Renal cortex interstitium (tissue), 15 donors: ENCODE measurements at places on chromosomes 6 and 20.

GRCh38 chr6:163741342-163741741, 326.8 kb downstream of the QKI start:
- DNase-seq = no peak

DNA sequence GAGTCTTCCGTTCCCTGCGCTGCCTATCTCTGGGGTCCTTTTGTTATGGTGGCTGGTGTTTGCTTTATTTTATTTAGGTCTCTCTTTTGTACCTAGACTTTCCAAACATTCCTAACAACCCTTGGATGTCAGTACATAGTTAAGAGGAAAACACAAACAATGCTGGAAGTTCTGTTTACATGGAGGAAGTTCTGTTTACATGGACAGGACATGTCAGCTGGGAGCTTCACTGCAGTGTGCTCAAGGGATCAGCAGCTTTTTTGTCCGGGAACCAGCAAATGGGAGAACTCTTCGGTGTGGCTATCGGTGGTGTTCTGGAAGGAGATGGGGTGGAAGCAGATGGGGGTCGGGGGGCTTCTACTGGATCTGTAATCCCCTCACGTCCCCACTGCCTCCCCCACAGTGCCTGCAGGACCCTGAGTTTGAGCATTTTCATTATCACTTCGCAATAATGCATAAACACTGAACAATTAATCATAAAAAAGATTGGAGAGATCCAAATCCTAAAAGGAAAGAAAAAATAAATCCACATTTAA, 2.7 kb downstream of the SERPINB6 start:
- no peak for DNase-seq

DNA sequence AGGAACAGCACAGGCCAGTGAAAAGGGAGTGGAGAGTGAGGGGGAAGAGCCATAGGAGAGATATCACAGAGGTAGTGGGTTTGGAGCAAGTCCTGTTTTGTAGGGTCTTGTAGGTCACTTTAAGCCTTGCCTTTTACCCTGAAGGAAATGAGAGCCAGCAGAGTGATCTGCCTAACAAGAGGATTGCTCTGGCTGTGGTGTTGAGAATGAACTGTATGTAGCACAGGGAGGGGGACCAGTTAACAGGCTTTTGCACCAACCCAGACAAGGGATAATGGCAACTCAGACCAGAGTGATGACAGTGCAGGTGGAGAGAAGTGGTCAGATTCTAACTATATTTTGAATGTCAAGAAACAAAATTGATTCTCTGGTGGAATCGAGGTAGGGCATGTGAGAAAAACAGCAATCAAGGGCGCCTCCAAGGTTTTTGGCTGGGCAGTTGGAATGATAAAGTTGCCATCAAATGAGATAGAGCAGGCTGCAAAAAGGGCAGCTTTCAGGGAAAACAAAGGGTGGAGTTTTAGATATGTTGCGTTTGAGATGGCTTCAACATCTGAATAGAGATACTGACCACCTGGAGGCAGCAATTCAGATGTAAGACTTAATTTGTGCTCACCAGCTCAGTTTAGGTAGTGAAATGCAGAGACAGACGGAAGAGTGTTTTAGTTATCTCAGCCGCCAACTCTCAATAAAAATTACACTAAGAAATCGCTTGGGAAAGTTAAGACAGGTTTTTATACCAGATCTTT, 134.4 kb upstream of the BTBD3 start:
- DNase-seq = no peak

GRCh38 chr6:54327631-54328030, 19.4 kb downstream of the TINAG start:
- no peak for DNase-seq

- no peak for DNase-seq
These were observed 154.5 kb downstream of the MYLK4 start for GRCh38 chr6:2596222-2596621.

DNA sequence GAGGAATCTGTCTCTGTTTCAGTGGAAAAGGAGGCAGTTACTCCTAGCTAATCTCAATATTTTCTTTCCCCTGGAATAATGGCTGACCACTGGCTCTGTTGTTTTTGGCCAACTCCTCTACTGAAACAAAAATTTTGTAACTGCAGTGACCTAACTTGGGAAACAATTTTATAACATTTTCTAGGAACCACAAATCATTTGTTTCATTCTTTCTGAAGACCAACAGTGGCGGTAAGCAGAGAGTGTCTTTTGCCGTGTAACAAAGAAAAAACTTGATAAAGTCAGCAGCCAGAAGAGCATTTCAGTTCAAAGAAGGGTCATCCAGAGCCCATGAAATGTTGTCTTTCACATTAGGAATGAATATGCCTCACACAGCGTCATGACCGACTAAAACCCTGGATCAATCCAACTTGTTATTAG, 11.8 kb upstream of the BFSP1 start:
- no peak for DNase-seq

DNA sequence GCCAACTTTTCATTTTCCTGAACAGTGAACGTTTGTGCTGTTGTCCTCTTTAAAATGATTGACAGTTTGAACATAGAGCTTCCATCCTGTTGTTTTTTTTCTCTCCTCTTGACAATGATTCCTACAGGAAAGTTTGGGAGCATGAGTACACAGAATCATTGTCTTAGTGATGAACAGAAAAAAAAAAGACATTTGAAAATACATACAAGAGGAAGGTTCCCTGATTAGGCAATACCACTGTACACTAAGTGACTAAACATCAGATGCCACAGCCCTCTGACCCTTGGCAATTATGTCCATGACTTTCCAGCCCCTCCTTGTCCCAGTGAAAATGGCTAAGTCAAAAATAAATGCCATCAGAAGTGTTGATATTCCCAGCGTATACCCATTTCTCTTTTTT, 71.5 kb downstream of the RTN4IP1 start:
- DNase-seq = no peak

- no peak for DNase-seq
These were observed 202.8 kb downstream of the BTBD9 start for GRCh38 chr6:38436726-38437465.

- DNase-seq = no peak
These were observed 423.5 kb downstream of the COL12A1 start for GRCh38 chr6:74782346-74782745.

GRCh38 chr20:53609491-53610445, 16.1 kb upstream of the ZNF217 start:
- DNase-seq = no peak

GRCh38 chr6:492178-492577, 100.6 kb downstream of the IRF4 start:
- DNase-seq = no peak

- no peak for DNase-seq
These were observed 41.3 kb upstream of the GMPR start for GRCh38 chr6:16196984-16197546.

GRCh38 chr6:105994591-105995390, 91.3 kb upstream of the PRDM1 start:
- DNase-seq = no peak

- no peak for DNase-seq
These were observed 7.4 kb downstream of the FAM209B start for GRCh38 chr20:56540415-56540814.

DNA sequence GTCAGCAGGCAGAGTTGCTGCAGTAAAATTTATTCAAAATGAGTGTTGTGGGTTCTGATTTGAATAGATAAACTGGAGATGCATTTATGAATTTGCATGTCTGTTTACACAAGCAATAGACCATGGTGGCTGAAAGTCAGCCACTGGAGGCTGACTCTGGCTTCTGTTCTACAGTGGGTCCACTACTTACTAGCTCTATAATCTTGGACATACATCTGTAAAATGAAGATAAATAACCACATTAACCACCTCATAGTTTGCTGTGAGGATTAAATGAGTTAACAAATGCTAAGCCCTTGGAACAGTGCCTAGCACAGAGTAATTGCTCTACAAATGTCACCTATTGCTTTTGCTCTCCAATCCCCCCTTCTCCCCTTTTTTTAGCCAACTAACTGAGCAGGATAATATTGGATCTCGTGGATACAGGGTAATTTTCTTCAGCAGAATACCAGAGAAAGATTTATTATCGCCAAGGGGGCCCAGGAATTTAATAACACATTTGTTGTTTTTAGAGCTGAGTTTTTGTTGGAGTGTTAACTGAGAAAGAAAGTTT, 1.4 kb upstream of the PM20D2 start:
- peak; percentile 61 for DNase-seq

DNA sequence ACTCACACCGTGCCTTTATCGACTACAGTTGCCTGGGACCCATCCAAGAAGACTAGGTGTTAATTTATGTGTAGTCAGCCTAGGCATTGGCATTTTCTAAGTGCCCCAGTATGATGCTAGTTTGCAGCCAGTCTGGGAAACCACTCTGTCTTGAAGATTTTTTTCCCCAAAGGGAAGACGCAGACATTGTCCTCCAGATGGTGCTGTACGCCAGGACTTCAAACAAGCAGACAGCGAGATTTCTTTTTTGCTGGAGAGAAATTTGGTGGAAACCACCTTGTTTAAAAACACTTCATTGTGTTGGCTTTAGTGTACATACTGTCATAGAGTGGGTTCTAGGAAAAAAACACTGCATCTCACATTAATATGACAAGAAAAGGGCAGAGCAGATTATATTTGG, 30.0 kb downstream of the ALDH5A1 start:
- DNase-seq = no peak

DNA sequence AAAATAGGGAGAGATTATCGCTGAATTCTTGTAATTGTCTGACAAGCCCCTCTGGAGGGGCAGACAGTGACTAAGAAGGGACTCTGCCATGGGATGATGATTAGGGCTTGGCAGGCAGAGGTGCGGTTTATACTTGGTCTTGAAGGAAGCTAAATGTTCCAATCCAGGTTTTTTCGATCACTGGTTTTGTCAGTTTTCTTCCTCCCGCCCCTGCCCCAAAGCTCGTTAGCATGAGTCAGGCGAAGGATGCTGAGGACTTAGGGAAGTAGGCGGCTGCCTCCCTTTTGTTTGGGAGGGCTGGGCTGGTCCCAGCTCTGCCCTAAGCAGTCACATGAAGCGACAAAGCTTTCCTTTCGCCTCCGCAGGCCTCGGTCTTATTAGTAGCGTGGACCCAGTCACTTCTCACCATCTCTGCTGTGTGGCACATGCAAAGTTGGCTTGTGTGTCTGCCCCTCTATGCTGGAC, 314.2 kb downstream of the CDC5L start:
- no peak for DNase-seq

GRCh38 chr6:34568341-34569201, 12.4 kb upstream of the SPDEF start:
- DNase-seq = no peak

GRCh38 chr6:5838656-5839396, 167.9 kb downstream of the NRN1 start:
- no peak for DNase-seq

- no peak for DNase-seq
These were observed 117.0 kb downstream of the MYLK4 start for GRCh38 chr6:2633736-2634135.

GRCh38 chr6:90157441-90157840, 139.2 kb downstream of the BACH2 start:
- no peak for DNase-seq

- no peak for DNase-seq
These were observed 156.8 kb downstream of the DNAH8 start for GRCh38 chr6:38871741-38872568.

DNA sequence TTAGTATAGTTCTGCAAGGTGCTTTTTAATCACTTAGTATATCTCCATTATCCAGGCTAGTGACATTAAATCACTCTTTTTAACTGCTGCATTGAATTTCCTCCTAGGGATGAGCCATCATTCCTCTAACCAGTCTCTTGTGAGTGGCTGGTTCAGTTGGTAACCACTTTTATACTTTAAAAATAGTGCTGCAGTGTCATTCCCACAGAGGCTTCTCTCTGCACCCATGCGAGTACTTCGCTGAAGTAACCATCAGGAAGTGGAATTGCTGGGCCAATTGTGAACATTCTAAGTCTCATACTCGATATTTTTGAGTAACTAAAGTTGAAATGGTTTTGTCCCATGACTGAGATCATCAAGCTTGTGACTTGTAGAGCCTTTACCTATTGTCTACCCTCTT, 2.1 kb downstream of the BTN3A2 start:
- DNase-seq = no peak

DNA sequence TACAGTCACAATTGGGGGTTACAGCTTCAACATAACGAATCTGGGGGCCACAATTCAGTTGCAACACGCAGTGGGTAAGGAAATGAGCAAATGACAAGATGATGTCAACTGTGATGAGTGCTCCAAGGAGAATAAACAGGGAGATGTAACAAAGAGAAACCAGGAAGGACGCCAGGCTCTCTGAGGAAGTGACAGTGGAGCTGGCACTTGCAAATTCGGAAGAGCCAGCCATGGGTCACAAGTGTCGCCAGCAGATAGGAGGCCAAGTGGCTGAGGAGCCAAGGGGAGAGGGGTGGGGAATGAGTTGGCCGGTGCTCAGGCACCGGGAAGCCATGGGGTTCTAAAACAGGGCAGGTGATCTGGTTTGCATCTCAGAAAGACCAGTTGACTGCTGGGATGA, 136.4 kb downstream of the EYA2 start:
- DNase-seq = no peak

- no peak for DNase-seq
These were observed 247.2 kb downstream of the LAMA2 start for GRCh38 chr6:129130106-129130505.

DNA sequence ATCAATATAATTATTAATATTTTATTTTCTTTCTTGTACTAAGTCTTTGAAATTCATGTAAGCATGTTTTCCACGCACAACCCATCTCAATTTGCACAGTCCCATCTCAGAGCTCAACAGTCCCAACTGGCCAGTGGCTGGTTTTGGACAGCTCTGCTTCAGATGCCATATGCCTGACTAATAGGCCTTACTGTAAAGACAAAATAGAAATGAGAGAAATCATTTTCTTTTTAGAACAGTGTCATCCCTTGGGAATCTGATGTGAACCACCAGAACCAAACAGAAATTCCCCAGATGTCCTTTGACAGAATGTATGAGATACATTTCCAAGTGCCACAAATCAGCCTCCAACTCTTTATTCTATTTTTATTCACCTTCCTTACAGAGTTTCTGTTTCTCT, 338.9 kb downstream of the ESR1 start:
- DNase-seq = no peak

- no peak for DNase-seq
These were observed 68.9 kb upstream of the KCNQ5 start for GRCh38 chr6:72552938-72553337.

- DNase-seq = no peak
These were observed 24.1 kb downstream of the USP45 start for GRCh38 chr6:99491171-99491570.

GRCh38 chr6:66328200-66328599, 621.2 kb upstream of the EYS start:
- no peak for DNase-seq

- DNase-seq = no peak
These were observed 46.2 kb upstream of the MDGA1 start for GRCh38 chr6:37743926-37744325.

GRCh38 chr6:3612341-3613041, 139.0 kb downstream of the PXDC1 start:
- DNase-seq = no peak
